ENCODE measurements at places on chromosomes 1 and 21.

DNA sequence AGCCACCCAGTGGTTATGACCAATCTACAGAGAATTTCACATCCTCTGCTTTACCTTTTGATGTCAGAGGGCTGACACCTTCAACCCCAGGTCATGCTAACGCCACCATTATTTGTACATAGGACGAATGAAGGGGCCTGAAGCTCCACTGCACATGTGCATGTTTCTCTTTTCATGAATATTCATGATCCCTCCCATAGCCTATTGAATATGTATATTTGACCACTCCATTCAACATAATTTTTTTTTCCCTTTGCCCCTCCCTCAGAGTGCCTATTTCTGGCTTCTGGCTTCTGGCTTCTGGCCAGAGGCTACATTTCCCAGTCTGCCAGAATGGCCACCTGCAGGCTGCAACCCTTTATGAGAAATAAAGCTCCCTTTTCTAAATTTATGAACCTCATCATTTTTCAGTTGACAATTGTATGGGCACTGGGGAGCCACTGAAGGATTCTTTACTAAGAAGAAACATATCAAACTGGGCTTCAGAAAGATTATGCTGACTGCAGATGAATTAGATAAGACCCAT, 406.7 kb downstream of the SIPA1L2 start:
- DNase-seq = no peak

- no peak for DNase-seq
Observed at GRCh38 chr1:160048335-160048734, 16.5 kb upstream of the PIGM start.

- no peak for DNase-seq
Observed at GRCh38 chr1:236343246-236343870, 50.7 kb upstream of the EDARADD start.

- no peak for DNase-seq
Observed at GRCh38 chr1:220921971-220922635, 42.9 kb downstream of the HLX start.

GRCh38 chr1:4318720-4319119, 335.7 kb upstream of the AJAP1 start:
- no peak for DNase-seq

- DNase-seq = no peak
Observed at GRCh38 chr1:111302374-111302773, 11.7 kb downstream of the CHIA start.

- DNase-seq = no peak
Observed at GRCh38 chr1:112938210-112938609, 17.8 kb downstream of the SLC16A1 start.

DNA sequence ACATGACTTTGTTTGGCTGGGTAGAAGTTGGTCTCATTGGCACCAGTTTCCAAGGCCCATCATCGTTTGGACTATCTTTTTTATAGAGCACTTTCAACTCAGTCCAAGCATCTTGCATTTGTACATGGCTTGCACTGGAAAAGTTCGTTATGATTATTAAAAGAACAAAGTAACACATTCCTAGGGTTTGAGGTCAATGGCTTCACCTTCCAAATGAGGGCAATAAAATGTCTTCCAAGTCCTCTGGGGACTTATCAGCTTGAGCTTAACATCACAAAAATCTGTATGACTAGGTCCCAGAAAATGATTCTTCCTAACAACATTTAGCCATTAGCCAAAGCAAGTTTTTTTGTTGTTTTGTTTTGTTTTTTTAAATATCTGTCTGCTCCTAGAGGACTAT, 610.8 kb downstream of the LMO4 start:
- DNase-seq = no peak

- no peak for DNase-seq
Observed at GRCh38 chr1:3391711-3392110, 62.8 kb upstream of the ARHGEF16 start.

DNA sequence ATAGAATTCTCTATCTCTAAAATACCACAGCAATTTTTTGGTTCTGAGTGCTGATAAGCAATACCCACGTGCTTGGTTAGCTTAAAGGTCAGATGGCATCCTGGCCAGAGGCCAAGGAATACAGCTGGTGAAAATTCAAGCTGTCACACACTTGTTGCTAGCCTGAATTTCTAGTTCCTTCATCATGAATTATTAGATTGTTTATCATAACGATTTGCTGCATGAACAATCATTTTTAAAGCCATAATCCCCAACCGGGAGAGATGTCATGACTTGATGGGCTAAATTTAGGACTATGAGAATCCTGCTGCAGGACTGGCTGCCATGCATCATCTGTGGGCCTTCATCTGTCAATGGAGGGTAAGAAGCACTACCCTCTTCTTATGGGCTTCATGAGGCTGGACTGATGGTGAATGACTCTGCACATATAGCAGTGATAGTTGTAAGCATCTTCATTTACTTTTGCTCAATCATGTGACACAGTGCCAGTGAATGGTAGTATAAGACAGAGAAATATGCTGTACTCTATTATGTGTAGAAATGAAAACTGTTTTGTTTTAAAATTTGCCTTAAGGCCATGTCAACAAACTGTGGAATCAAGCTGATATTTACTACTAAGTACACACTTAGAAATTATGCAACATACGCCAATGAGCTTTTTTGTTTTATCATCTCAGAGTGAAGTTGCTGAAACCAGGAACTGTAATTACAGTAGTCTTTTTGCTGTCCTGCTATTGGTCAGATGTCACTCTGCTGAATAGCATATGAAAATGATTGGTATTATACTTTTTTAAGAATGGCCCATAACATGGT, 80.5 kb upstream of the RALGPS2 start:
- no peak for DNase-seq

DNA sequence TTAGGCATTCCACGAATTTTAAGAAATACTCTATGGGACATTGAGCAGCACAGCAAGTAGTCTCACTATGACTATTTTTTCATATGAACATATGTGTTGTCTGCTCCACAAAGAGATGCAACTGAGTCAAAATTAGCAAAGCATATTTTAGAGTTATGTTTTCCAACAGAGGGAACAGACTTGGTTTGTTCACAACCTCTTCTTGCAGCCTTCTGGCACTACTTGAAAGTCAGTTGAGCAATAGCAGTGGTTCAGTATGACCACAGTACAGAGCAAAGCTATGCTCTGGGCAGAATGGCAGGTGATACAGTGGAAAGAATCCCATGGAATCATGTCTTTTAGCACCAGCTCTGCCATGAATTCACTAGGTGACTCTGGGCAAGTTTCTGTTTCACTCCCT, 5.2 kb downstream of the CCN1 start:
- no peak for DNase-seq

GRCh38 chr1:94783342-94784189, 36.6 kb upstream of the SLC44A3 start:
- no peak for DNase-seq

GRCh38 chr1:24062221-24062620, 49.7 kb downstream of the MYOM3 start:
- DNase-seq = no peak

- no peak for DNase-seq
Observed at GRCh38 chr1:9068981-9069325, 482 bp downstream of the SLC2A5 start.

Measured in stimulated activated CD4-positive, alpha-beta T cell treated with anti-CD3 and anti-CD28 coated beads, TNF-alpha, amount 100 ng/mL, for 1 hour (primary cell).